ENCODE measurements at places on chromosomes 2 and 18.

GRCh38 chr18:41949206-41949920 lies 5.7 kb upstream of the PIK3C3 start:
- ATAC-seq: no peak

DNA sequence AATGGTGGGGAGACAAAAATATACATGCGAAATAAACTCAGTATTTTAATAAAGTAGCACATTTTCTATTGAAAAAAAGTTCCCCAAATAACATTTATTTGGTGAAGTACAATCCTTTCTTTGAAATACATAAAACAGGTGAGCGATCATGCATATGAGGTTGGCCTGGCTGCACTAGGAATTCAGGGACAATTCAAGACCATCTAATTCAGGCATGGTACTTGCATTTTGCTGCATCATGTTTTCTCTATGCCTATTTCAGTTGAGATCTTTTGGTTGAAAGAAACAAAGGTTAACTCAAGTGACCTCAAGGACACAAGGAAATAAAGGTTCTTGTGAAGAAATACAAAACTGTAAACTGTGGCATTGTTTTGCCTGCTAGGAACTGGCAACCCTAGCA lies 19.8 kb upstream of the TAF4B start:
- no peak for ATAC-seq

- no peak for ATAC-seq
Observed at GRCh38 chr2:54954705-54955357, 95.4 kb downstream of the RTN4 start.

- no peak for ATAC-seq
Observed at GRCh38 chr2:96946625-96947024, 39.8 kb downstream of the FAM178B start.

DNA sequence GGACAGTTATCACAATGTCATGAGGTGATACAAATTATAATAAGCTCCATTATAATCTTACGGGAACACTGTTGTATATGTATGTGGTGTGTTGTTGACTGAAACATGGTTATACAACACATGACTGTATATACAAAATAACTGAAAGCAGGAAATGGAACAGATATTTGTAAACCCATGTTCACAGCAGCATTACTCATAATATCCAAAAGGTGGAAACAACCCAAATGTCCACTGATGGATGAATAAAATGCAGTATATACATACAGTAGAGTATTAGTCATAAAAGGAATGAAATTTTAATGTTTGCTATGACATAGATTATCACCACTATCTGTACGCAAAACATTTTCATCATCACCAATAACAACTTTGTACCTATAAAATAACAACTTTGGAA lies 107.3 kb downstream of the USP34 start:
- ATAC-seq: no peak

GRCh38 chr2:162184821-162185450 lies 32.9 kb upstream of the GCG start:
- ATAC-seq: no peak

DNA sequence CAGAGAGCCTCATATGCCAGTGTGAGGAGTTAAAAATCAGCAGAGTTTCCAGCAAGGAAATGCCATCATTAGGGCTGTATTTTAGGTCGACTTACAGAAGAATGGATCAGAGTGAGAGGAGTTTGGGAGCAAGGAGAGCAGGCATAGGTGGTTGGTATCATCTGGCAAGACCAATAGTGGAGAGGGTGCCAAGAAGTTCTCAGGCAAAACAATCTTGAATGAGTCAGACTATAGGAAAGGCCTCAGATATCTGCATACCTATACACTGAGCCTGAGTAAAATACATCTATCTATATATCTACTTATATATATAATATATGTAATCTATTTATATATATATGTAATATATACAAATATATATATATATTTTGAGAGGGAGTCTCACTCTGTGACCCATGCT lies 57.3 kb downstream of the TMEFF2 start:
- ATAC-seq: no peak
